ENCODE measurements at places on chromosomes 16 and 17.

DNA sequence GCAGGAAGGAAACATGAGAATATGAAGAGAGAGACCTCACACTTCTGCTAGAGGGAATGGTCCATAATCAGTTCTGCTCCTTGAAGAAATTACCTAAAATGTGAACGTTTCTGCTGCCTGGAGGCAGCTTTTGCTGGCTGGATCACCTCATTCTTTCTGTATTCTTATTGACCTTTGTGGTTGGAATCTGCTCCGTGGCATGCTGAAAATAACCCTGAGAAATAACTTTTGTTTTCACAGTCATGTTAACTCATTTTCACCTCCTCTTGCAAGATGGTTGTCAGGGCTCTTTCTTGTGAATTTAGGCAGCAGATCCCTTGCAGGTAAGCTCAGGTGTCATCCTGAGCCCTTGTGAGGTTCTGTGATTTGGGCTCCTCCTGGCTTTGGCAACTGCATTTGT, 70.2 kb downstream of the IRF8 start:
- no peak for DNase-seq

DNA sequence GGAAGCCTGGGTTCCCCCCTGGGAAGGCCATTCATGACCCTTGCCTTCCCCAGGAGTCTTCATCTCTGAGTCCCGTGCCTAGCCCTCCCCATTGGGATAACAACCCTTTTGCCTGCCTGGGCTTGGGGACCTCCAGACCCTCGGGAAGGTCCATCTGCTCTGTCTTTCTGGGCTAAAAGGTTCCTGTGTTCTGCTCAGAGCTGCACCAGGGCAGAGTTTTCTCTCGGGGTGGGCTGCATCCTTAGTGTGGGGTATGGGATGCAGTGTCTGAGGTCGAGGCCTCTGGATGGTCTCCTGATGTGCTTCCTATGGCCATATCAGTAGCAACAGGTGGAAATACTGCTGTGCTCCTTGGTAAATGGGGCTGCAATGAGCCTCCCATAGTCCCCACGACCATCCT, 22.9 kb upstream of the PLLP start:
- DNase-seq = no peak

DNA sequence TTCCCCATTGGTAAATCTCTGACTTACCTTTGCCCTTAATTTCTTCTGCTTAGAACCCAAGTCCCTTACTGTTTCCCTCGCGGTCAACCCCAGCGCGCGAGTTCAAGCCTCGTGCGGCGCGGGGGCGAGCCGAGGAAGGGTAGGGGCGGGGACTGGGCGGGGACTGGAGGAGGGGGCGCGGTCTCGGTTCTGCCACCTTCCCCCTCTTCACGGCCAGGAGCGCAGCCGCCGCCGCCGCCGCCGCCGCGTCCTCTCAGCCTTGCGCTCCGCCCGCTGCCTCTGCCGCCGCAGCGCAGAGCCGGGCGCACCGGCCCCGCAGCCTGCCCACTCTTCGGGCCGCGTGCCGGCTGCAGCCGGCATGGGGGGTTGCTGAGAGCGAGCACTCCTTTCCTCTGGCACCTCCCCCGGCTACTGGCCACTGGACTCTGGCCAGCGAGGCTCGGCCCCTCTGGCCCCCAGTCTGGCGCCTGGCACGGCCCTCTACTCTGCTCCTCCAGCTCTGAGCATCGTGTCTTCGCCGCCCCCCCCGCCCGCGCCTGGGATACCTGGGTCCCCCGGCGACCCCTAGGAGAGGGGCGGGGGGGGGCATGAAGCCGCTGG, at the start of gene RAPGEFL1:
Gene RAPGEFL1, plus strand, starts transcription at position 196 of the 600 bp plus-strand sequence. Its CDS starts 392 bp downstream, at position 588.
- DNase-seq = peak; percentile 75

DNA sequence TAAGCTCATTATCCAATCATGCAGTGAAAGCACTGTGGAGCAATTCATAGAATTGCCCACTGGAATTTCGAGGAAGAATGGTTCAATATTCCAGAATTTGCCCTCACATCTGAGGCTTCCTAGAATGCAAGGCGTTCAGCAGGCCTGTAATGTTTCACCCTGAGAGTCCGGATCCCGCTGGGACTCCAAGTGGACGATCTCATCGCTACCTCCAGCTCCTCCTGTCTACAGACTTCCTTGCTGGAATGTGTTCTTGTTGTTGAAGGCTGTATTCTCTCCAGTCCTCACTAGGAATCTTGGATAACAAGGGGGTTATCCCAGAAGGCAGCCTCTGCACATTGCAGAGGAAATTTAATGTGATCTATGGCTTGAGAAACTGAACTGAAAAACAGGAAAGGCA, 7.8 kb downstream of the SLC47A1 start:
- no peak for DNase-seq

DNA sequence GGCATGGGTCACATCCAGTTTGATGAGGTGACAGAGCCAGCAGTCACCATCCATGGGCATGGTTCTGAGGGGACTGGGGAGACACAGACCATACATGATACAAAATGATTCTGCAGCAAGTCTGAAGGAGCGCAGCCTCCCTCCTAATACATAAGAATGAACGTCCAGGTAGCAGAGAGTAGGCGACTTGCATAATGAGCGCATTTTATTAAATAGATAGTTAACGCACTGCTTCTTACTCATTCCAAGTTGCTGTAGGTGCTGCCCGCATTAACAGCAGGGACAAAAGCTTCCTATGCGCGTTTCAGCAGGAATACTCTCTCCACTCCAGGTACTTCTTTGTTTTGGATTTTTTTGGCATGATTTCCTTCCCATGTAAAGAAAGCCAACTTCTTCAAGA, 73.8 kb downstream of the SLC5A11 start:
- no peak for DNase-seq

GRCh38 chr16:83538707-83539106, 269.1 kb upstream of the HSBP1 start:
- no peak for DNase-seq

DNA sequence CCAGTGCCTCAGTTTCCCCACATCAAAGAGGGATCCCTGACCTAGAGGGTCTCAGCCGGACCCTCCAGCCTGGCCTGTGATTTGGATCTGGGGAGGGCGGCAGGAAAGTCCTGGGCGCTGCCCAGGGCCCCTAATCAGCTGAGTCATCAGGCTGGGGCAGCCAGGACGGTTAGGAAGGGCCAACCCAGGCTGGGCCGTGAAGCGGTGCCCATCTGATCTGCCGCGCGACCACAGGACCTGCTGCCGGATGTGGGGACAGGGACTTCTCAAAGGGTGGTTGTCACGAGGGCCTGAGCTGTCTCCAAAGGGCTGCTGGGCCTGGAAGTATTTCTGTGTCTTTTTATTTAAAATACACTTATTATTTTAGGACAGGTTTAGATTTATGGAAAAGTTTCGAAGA, 4.4 kb downstream of the TPSAB1 start:
- no peak for DNase-seq

GRCh38 chr16:8179615-8180014, 410.7 kb downstream of the TMEM114 start:
- DNase-seq = no peak

GRCh38 chr16:84088695-84089395, 27.9 kb downstream of the MBTPS1 start:
- DNase-seq = peak; percentile 50

DNA sequence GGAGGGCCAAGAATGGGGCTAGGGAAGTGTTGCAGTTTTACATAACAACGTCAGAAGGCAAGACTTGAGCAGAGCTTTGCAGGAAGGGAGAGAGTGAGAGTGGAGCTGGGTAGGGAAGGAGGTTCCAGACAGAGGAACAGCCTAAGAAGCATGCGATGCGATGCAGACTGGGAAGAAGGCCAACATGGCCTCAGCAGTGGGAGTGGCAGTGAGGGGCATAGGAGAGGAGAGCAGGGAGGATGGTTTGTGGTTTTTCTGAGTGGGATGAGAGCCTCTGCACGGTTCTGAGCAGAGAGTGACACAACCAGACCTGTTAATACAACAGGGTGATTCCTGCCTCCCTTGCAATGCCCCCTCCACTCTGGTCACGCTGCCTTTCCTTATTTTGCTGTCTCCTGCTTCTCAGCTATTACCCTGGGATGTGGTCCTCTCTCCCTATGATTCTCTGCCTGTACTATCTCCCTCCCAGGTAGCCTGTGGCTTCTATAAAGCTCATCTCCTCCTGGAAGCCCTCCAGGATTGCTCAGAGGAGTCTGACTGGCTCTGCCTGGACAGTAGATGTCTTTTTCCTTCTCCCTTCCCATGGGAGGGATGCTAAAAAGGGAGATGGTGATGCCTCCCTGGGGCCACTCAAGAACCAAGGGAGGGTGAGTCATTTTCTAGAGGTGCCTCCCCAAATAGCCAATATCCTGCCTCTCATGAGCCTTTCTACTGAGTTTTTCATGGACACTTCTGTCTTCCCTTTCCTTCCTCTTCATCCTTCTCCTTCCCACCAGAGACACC, 38.7 kb upstream of the NGFR start:
- DNase-seq = no peak
